ENCODE measurements at places on chromosomes 7 and 10. TPM values are rescaled to one million over a fixed set of nuclear protein-coding genes. Genes with fewer than 3 reads are reported as not detected.

The PLAU gene
- total RNA-seq: 16.8 TPM

The OR9A2 gene
- not detected for total RNA-seq

The PRLHR gene
- not detected for total RNA-seq

The KIF20B gene
- 5.1 TPM for total RNA-seq

The OR13A1 gene
- not detected for total RNA-seq

The HABP2 gene
- total RNA-seq: 3.6 TPM

The PON1 gene
- total RNA-seq: 0.49 TPM

DNA sequence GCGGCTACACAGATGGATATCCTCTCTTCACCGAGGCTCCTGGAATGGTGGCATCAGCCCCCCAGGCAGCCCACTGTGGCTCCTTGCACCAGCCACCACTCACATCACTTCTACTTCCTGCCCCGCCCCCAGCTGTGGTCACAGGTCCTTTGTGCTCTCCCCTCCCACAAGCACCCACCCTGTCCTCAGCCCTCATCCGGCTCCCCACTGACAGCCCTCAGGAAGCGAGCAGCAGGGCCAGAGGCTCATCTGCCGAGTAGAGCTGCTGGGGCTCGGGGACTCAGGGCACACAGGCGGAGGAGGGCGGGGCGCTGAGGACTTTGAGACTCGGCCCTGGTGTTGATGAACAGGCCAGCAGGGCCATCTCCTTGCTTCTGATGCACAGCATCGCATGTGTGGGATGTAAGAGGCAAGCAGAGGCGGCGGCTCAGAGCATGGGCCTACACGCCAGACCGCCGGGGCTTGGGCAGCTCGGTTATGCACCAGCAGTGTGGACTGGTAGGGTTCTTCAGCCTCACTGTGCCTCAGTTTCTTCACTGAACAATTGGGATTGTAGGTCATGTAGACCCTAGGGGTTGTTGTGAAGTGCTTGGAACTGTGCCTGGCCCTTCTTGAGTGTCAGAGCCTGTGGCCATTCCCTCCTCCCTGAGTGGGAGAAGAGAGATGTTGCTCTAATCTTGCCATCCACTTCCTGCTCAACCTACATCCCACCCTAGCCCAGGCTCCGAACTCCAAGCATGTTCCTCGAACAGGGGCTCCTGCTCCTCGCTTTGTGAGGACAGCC lies at the start of gene PRF1:
Gene PRF1, minus strand, starts transcription at position 77 of the 784 bp plus-strand sequence. CDS start 1,839 bp downstream, outside the sequence.
- peak; percentile 73 for DNase-seq
- no peaks in the 10 kb centered on the region for H3K27me3 ChIP-seq
- H3K36me3 ChIP-seq: no peaks in the 10 kb centered on the region
- peak within 1 kb of the TSS; percentile 37 for H3K4me3 ChIP-seq
- H3K27ac ChIP-seq: peak within 1 kb of the TSS; percentile 60

- peak overlapping the region; percentile 82 for H3K27ac ChIP-seq
- H3K36me3 ChIP-seq: no peaks in the 10 kb centered on the region
- H3K4me1 ChIP-seq: peaks cover 74% of the 10 kb centered on the region
- DNase-seq: no peak
- H3K4me3 ChIP-seq: no peak overlapping the region
- no peaks in the 10 kb centered on the region for H3K27me3 ChIP-seq
Observed at GRCh38 chr10:79246209-79246581, 101.1 kb upstream of the PPIF start.

DNA sequence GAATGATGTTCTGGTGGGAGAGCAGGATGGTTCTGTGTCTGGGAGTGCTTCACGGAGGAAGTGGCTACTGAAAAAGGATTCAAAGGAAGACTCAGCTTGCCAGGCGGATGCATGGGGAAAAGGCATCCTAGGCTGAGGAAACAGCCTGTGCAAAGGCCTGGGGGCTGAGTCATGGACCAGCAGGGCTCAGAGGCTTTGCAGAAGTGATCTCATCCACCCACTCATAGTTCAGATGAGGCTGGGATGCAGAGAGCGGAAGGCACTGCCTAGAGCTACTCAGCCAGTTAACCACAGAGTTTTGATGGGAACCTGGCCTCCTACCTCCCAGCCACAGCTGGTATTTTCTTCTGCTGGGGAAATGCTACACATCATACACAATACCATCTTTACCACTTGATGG lies 15.8 kb upstream of the ADAMTS14 start:
- H3K4me1 ChIP-seq: no peaks in the 10 kb centered on the region
- no peak overlapping the region for H3K4me3 ChIP-seq
- H3K36me3 ChIP-seq: no peaks in the 10 kb centered on the region

DNA sequence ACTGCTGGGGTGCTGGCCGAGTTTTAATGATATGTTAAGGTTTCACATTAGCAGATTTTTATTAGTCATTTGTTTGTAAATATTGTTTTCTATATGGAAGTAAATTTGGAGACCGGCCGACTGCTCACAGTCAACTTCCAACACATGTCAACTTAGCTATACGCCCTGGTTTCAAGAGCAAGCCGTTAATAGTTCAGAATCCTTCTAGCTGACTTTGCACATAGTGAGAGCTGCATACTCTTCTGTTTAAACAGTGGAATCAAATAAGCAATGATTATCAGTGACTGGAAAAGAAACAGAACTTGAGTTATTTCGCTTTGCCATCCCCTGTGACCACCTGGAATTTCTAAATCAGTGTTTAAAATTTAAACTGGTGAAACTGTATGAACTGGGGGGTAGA lies 109.9 kb downstream of the PFKFB3 start:
- no peaks in the 10 kb centered on the region for H3K4me1 ChIP-seq
- no peaks in the 10 kb centered on the region for H3K27me3 ChIP-seq
- H3K27ac ChIP-seq: no peak overlapping the region
- no peak for DNase-seq

- peak; percentile 69 for DNase-seq
- H3K4me1 ChIP-seq: peaks cover 30% of the 10 kb centered on the region
- H3K27me3 ChIP-seq: no peaks in the 10 kb centered on the region
- H3K27ac ChIP-seq: peak overlapping the region; percentile 63
- H3K4me3 ChIP-seq: peak overlapping the region; percentile 65
- H3K36me3 ChIP-seq: no peaks in the 10 kb centered on the region
Observed at GRCh38 chr10:71217266-71218045, 5.1 kb downstream of the UNC5B start.

GRCh38 chr10:121406823-121407545 lies 191.3 kb downstream of the FGFR2 start:
- no peaks in the 10 kb centered on the region for H3K27me3 ChIP-seq
- H3K36me3 ChIP-seq: no peaks in the 10 kb centered on the region
- DNase-seq: peak; percentile 67
- no peak overlapping the region for H3K4me3 ChIP-seq
- no peak overlapping the region for H3K27ac ChIP-seq

DNA sequence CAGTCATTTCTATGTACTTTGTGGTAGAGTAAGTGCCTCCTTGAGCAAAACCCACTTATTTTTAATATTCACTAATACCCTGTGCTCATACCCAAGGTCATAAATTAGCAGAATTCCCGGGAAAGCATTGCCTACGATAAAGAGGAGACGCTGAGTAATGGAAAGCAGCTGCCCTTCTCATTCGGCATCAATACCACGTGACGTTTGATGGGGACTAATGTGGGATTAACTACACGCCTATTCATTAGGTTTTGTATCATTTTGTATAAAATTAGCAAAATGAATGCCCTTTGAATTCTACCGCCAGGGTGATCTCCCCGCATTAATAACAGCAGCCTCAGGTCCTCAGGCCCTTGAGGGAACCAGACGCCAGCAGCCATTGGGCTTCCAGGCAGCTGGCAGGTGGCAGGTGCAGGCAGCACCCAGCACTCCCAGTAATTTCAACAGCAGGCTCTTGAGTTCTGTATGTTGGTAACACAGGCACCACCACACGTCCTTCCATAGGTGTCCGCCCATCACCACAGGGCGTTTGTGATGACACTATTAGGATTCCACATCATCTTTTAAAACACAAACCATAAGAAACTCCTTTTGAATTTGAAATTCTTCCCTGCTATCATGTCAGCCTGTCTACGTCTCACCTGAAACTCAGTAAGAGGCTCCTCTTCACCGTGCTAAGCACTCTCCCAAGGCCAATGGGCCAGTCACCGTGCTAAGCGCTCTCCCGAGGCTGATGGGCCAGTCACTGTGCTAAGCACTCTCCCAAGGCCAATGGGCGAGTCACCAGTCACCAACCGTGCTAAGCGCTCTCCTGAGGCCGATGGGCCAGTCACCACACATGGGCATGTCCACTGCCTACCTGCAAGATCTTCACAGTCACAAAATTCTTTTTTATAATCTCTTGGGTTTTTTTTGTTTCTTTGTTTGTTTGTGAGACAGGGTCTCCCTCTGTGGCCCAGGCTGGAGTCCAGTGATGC lies 509.4 kb downstream of the PTPRN2 start:
- no peak overlapping the region for H3K4me3 ChIP-seq
- H3K27ac ChIP-seq: no peak overlapping the region
- H3K27me3 ChIP-seq: no peaks in the 10 kb centered on the region
- peak; percentile 48 for DNase-seq
- no peaks in the 10 kb centered on the region for H3K4me1 ChIP-seq

DNA sequence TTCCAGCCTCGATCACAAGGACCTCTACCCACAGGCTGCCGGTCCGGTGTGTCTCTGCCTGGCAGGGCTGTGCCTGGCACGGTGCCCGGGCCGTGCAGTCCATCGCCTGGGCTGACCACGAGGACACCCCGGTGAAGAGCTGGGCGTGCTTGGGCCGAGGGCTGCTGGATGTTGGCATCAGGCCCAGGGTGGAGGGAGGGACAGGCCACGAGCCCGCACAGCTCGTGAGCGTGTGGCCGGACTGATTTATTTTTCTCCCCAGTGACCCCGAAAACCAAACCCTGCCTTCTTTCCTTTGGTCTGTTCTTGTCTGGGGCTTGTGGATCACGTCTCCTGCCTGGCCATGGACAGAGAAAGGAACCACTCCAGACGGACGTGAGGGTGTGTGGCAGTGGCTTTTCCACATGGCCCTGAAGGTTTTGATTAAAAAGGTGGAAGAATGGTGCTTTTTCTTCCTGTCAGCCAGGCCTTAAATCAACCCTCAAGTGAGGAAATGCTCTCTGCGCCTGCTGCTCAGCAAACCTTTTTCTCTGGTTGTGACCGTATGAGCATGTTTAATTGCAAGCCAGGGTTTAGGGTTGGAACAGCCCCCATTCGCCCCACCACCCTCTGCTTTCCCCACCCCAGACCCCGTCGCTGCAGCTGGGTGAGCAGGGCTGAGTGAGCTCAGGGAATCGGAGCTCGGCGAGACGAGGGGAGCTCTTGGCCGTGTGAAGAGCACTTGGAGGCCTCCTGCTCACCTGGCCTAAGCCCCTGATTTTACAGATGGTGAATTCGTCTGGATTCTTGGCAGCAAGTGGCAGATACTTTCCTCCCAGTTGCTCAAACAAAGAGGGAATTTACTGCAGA lies 130.1 kb downstream of the RGS10 start:
- no peaks in the 10 kb centered on the region for H3K36me3 ChIP-seq
- no peak overlapping the region for H3K4me3 ChIP-seq
- H3K4me1 ChIP-seq: peaks cover 64% of the 10 kb centered on the region
- H3K27me3 ChIP-seq: no peaks in the 10 kb centered on the region
- peak overlapping the region; percentile 69 for H3K27ac ChIP-seq

DNA sequence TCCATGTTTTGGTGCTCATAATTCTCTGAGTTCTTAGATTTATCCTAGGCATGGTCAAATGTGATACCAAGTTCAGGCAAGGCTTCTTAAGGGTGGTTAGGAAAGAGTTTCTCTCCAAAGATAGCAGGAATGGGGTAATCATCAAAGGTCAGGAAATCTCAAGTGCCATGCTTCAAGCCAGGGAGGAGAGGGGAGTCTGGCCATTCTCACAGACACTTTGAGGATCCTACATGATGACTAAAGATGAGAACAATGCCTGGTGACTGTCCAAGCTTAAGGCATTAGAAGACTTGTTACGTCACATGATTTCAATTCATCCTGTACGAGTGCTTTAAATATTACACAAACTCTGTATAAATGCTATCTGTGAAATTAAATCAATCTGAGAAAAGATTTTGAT lies 59.4 kb downstream of the POM121L12 start:
- no peak for DNase-seq
- H3K36me3 ChIP-seq: no peaks in the 10 kb centered on the region

DNA sequence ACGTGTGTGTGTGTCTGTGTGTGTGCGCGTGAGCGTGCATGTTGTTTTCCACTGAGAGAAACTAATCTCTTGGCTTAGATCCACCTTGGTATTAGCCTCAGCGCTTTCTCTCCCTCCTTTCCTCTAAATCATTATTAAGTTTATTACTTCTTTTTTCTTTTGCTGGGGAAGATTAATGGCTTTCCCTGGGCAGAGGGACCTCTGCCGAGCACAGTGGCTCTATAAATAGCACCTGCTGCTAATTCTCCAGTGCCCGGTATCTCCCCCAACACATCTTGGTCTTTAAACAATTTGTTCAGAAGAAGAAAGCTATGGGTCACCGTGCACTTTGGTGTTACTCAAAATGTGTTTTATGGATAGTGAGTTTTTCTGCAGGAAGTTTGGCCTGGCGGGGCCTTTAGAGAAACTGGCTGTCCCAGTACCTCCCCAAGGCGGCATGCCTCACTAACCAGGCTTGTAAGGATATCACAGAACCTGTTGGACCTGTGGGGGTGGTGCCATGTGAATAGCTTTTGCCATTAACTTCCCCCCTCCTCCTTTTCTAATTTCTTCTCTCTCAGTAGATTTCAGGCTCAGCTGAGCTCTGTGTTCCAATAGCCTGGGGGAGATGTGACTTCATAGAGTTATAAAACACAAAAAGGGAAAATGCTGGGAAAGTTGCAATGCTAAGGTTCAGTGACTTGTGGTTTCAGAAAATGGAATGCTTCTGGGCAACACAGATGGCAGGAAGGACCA lies 70.1 kb upstream of the RAB11FIP2 start:
- DNase-seq: no peak
- no peak overlapping the region for H3K4me3 ChIP-seq
- no peaks in the 10 kb centered on the region for H3K36me3 ChIP-seq
- no peaks in the 10 kb centered on the region for H3K4me1 ChIP-seq
- H3K27me3 ChIP-seq: no peaks in the 10 kb centered on the region

GRCh38 chr7:157502701-157503111 lies 165.9 kb downstream of the DNAJB6 start:
- H3K27ac ChIP-seq: peak overlapping the region; percentile 51
- peak overlapping the region; percentile 3 for H3K4me3 ChIP-seq
- peak; percentile 46 for DNase-seq
- H3K4me1 ChIP-seq: peaks cover 4% of the 10 kb centered on the region
- H3K27me3 ChIP-seq: peaks cover 4% of the 10 kb centered on the region

GRCh38 chr10:73591935-73592699 lies 975 bp upstream of the USP54 start:
- peak overlapping the region; percentile 63 for H3K27ac ChIP-seq
- peak overlapping the region; percentile 9 for H3K4me3 ChIP-seq
- H3K4me1 ChIP-seq: peaks cover 41% of the 10 kb centered on the region

- no peak for DNase-seq
- no peaks in the 10 kb centered on the region for H3K36me3 ChIP-seq
- no peak overlapping the region for H3K27ac ChIP-seq
- no peaks in the 10 kb centered on the region for H3K27me3 ChIP-seq
- no peaks in the 10 kb centered on the region for H3K4me1 ChIP-seq
Observed at GRCh38 chr7:69840248-69840647, 242.0 kb downstream of the AUTS2 start.

GRCh38 chr10:92238586-92239098 lies 52.2 kb downstream of the CPEB3 start:
- no peaks in the 10 kb centered on the region for H3K27me3 ChIP-seq
- H3K4me3 ChIP-seq: peak overlapping the region; percentile 66
- H3K4me1 ChIP-seq: peaks cover 27% of the 10 kb centered on the region
- peak overlapping the region; percentile 86 for H3K27ac ChIP-seq
- H3K36me3 ChIP-seq: no peaks in the 10 kb centered on the region

GRCh38 chr10:130531312-130531711 lies 395.1 kb downstream of the GLRX3 start:
- peak; percentile 51 for DNase-seq
- no peaks in the 10 kb centered on the region for H3K36me3 ChIP-seq
- H3K27me3 ChIP-seq: peaks cover 2% of the 10 kb centered on the region

- H3K4me1 ChIP-seq: no peaks in the 10 kb centered on the region
- no peak for DNase-seq
- no peaks in the 10 kb centered on the region for H3K36me3 ChIP-seq
- H3K27ac ChIP-seq: no peak overlapping the region
Observed at GRCh38 chr10:16232441-16232840, 204.4 kb upstream of the PTER start.
